GM12891 (cell line): ENCODE measurements at places on chromosomes 2 and 18.

- DNase-seq: no peak
Observed at GRCh38 chr18:72492497-72492896, 51.6 kb downstream of the CBLN2 start.

DNA sequence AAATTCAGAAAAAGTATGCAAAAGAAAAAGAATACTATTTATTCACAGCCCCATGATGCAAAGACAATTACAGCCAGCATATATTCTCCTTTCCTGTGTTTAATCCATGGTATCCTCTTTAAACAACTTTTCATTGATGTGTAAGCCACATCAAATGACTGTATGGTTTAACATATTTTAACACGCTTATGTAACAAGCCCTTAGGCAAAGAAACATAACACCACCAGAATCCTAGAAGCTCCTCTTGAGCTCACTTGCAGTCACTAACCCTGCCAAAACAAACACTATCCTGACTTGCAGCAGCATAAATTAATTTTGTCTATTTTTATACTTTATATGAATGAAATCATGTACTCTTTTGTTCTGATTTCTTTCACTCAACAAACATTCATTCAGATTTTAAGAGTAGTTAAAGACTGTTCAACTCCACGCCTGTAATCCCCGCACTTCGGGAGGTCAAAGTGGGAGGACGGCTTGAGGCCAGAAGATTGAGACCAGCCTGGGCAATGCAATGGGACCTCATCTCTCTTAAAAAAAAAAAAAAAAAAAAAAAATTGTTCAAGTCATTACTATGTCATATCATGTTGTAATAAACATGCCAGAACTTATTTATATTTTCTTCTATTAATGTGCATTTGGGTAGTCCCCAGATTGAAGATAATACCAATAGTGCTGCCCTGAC, 226.3 kb downstream of the NBAS start:
- no peak for DNase-seq

DNA sequence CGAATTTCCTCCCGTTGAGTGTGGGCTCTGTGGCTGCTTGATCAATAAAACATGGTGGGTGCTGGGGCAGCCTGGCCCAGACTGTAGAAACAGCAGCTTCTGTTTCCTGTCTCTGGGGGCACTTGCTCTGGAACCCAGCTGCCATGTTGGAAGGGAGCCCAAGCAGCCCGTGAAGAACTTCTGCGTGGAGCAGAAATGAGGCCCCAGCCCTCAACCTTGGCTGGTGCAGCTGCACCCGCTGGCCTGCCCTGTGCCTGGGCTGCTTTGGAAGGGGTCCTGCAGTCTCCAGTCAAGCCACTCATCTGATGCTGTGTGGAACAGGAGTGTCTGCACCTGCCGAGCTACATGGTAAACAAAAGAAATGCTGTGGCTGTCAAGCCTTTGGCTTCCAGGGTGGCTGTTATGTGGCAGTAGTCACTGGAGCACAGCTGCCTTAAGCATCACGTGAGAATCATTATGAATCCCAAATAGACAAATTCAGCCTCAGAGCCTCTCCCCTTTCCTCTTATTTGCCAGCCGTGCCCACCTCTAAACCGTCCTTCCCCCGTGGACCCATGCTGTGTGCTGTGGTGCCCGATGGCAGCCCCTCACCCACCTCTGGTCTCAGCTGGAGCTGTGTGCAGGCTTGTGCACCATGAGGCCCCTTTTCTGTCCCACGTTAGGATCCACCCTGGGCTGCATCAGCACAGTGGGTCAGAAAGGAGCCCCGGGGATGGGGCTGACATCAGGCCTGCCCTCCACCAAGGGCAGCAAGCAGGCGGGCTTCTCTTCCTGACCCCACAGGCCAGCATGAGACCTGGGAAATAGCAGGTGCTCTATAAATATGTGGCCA, 134.0 kb upstream of the HDAC4 start:
- DNase-seq: no peak

DNA sequence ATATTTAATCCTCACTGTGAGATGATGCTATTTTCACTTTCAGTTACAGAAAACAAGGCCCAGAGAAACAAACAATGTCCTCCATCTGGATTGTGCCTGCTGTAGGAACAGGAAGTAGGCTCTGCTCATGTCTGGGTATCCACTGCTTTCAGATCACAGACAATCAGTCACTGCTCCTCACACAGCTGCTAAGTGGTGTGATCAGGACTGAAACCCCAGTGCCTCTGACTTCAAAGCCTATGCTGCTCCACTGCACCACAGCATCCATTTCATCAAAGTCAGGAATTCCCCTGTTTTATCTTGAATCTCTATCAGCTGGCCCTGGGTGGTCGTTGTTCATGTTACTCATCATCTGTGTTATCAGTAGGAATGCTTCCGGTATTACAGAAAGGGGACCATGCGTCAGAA, 303.8 kb upstream of the TRIB2 start:
- DNase-seq: peak; percentile 25

GRCh38 chr2:140307532-140307931, 1527.3 kb upstream of the NXPH2 start:
- DNase-seq: no peak

DNA sequence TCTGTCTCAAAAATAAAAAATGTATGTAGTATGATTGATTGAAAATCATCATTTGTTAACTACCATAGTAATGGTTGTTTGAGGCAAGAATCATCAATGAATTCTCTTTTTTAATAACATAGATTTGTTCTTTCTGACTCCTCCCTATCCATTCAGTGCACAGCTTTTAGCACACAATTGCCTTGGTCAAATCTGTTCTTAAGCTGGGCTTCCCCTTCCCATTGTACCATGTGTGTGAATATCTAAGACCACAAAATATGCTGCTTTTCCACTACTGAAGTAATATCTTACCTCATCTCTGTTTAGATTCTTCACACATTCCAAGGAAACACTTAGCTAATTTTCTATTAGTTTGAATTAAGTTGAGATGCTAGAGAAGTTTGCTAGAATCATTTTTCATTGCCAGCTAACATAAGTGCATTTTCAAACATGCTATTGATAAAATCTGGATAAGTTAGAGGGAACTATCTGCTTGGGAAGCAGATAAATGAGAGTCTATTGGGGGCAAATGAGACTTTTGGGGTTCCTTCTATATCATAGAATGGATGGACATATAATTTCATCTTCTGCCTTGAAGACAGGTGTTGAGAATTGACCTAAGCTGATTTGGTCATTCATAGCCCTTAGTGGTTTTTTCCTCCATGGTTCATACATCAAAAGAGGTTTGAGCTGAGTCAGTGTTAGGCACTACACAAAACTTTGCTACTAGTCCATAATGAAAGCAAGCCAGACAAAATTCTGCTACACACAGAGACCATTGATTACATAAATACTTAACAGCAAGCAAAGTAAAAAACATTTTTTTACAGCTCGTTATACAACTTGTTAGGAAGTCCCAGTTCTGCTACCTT, 231.9 kb downstream of the PLCL1 start:
- DNase-seq: no peak

- no peak for DNase-seq
Observed at GRCh38 chr2:143426296-143426695, 297.1 kb downstream of the ARHGAP15 start.

DNA sequence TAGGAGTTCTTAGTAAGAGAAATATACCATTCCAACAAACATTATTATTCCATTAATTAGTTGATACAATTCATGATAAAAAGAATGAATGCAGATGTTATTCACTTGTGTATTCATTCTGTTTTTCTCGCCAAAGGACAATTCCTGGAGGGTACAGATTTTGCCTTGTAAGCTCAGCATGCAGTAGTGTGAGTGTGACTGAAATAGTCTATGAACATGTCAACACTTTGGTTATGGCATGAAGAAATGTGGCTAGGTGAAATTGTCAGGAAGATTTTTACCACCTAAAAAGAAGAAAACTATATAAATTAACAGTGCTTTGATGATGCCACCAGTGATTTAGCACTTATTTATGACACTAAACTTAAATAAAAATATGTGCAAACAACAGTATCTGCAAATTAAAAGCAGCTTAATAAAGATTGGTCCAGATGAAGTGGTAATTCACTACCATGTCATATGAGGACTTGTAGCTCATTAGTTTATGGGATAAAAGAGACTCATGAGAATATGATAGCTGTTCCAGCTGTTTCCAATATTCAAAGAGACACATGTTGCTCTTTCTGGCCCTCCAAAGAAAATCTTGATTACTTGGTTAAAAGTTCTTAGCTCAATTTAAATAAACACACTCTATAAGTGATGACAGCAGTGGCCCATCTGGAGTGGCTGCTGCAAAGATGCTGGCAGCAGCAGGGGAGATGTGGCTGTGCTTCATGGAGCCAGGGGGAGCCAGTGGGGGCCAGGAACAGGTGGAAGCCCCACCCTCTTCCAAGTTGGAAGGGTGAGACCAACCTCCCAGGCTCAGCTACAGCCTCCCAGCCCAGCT, 165.0 kb downstream of the CDH19 start:
- no peak for DNase-seq

GRCh38 chr18:44981121-44981520, 300.4 kb downstream of the SETBP1 start:
- no peak for DNase-seq

DNA sequence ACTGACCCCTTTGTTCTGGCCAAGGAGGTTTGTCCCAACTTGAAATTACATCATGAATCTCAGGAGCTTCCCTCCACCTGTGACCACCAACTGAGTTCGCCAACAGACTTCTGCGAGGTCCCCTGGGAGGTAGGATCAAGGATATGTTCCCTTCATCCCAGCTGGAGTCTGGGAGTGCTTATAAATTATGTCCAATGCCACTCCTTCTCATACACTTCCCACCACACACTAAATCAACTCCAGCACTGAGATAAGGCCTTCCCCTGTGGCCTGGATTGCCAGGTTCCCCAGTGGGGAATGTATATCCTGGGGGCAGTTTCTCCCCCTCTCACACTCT, 99.2 kb downstream of the RND3 start:
- no peak for DNase-seq

- DNase-seq: no peak
Observed at GRCh38 chr2:31304816-31305215, 70.9 kb downstream of the EHD3 start.

- no peak for DNase-seq
Observed at GRCh38 chr2:106885329-106885728, 638 bp downstream of the ST6GAL2 start.

DNA sequence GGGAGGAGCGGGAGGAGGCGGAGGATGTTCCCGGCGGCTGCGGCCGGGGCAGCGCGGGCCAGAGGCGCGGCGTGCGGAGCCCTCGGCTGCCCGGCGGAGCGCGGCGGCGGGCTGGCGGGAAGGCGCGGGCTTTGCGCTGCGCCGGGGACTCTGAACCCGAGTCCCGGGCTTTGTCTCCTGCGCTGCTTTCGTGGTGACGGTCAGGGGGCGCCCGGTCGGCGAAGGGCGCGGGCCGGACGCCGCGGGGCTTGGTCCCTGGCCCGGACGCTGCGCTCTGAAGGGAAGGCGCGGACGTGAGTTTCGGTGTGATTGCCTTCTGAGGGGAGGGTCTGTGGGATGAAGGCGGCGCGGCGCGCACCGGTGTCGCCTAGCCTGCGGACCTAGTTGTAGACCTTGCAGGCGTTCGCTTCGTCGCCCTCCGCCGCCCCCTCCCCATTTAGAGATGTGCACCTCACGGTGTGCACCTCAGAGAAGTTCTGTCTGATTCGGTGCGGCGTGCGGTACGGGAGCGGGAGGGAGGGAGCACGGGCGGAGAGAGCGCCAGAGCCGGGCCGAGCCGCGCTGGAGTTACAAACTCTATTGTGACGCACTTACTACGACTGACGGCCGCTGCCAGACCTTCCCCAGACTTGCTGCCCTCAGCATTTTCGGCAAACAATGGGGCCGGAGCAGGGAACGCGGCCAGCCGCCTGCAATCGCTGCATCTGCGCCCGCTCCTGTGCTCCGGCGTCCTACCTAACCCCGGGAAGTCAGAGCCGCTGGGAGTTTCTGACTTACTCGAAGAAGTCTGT, 2.1 kb downstream of the BCL2L11 start:
- no peak for DNase-seq

- no peak for DNase-seq
Observed at GRCh38 chr2:113832795-113833290, 57.0 kb upstream of the ACTR3 start.

- no peak for DNase-seq
Observed at GRCh38 chr2:144946263-144946662, 426.3 kb upstream of the ZEB2 start.

DNA sequence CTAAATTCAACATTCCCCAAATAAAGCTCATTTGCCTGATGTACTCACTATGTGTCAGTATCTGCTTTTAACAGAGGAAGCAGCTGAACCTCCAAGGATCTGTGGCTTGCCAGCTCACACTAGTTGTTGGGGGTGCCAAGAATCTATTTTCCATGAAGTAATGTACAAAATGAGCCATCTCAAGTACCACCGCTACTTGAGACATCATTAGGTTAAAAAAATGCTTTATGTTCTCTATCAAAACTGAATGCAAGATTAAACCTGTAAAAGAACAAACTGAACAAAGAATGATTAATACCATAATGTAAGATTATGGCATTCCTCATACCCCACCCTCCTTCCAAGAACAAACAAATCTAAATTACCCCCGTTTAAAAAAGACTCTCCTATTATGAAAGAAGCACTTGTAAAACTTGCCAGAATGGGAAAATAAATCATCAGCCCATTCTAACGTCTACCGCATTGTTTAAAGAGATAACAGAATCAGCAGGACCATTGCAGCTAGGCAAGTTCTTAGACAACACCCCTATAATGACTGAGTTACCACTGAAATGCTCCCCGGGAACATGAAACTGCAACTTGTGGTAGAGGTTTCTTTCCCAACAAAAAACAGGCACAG, 471.6 kb downstream of the DLGAP1 start:
- no peak for DNase-seq

GRCh38 chr2:195319112-195319460, 337.9 kb upstream of the SLC39A10 start:
- no peak for DNase-seq
